AG10803 (cell line): ENCODE measurements at places on chromosomes 2 and 18.

GRCh38 chr2:159164457-159164911 lies 122.0 kb downstream of the WDSUB1 start:
- no peak for DNase-seq

GRCh38 chr2:24972315-24972961 lies 683 bp upstream of the DNAJC27 start:
- DNase-seq = peak; percentile 24

DNA sequence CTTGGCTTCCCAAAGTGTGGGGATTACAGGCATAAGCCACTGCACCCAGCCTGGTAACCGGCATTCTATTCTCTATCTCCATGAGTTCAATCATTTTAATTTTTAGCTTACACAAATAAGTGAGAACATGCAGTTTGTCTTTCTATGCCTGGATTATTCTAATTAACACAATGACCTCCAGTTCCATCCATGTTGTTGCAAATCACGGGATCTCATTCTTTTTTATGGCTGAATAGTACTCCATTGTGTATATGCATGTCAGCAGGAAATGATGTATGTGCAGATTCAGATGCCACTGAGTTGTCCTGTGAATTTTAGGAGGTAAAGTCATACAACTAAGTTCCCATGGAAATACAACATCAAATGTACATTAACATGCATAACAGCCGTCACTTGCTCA lies 24.7 kb upstream of the AMMECR1L start:
- no peak for DNase-seq

GRCh38 chr2:98269274-98269673 lies 77.0 kb upstream of the CNGA3 start:
- DNase-seq = peak; percentile 79

DNA sequence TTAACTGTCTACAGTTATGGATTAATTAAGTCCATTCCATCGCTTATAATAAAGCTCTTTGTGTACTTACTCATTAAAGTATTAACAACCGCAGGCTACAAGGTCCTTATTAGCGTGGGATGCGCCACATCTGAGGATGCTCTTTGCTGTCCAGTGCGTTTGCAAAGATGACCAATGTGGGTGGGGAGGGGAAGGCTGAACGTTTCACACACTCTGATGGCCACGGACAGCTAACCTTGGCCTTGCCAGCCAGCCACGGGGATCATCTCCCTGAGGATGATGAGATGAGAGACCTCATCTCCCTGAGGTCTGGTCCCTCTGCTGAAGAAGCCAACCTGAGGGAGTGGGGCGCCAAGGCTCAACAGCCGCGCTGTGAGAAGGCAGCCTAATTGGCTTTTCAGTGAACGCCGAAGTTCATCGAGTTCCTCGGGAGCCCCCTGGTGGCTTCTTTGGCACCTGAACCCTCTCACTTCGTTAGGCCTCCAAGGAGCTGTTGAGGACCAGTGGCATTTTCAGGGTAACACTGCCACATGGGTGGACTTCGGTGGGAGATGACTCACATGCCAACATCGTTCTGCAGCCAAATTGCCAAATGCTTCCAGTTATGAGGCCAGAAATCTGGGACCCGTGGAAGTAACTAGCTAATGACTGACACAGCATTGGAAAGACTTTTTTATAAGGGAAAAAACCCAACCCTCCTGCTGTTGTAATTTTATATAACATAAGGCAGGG lies 69.3 kb upstream of the SEC11C start:
- DNase-seq = peak; percentile 76

- DNase-seq = no peak
Observed at GRCh38 chr2:55772109-55772980, 78.7 kb upstream of the PNPT1 start.
